CD4-positive, alpha-beta T cell treated with Interferon gamma for 1 hour (primary cell): ENCODE measurements at places on chromosomes 6 and 20.
A peak's percentile ranks its signal among the peaks of the same experiment; 100 is the strongest.

GRCh38 chr6:40997234-40997957 is 41.6 kb downstream of the UNC5CL start:
- DNase-seq = no peak

DNA sequence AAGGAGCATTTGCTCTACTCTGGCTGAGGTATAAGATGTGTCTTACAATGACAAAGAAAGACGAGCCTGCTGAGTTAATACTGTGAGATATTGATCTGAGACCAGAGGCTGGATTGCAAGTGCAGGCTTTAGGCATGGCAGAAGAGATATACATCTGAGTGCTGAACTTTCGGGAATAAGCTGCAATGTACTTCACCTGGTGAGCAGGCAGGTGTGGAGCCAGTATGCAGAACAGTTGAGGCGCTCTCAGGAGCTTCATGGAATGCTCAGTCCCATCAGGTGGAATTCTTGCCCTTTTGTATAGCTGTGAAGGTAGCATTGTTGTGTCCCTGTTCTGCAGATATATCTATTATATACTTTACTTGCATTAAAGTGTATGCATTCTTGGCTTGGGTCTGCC is 179.3 kb upstream of the RIMS1 start:
- no peak for DNase-seq

GRCh38 chr6:43806043-43806757 is 36.2 kb downstream of the VEGFA start:
- no peak for DNase-seq

DNA sequence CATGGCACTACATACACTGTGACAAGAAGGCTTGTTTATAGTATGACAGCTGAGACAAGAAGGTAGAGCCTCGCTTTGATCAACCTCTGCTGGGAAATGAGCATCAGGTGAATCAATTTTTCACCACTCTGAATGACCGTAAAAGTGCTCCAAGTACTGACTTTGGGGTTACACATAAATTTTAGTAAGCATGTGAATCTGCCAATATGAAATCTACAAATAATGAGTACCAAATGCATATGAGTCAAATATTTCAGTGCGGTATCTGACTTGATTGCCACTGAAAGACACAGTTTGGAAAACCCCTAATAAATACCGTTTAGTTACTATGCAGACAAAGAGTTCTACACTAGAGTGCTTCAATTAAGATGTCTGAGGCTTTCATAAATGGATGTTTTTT is 77.8 kb downstream of the ATG5 start:
- no peak for DNase-seq

- peak; percentile 53 for DNase-seq
These were observed 1.7 kb downstream of the TNF start for GRCh38 chr6:31576897-31577578.

- DNase-seq = no peak
These were observed 97.1 kb upstream of the CEP85L start for GRCh38 chr6:118748311-118749062.

DNA sequence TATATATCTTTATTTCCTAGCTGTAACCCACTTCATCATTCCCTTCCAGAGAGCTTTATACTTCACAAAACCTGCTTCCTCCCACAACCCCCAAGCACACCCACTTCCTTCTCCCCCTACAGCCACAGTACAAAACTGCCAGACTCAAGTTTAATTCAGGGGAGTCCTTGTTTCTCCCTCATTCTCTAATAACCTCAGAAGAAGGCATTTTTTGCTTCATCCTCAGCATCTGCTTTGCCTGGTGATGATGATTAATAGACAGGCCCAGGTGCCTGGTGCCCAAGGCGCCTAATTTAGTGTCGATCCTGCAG is 414.3 kb downstream of the KIF16B start:
- no peak for DNase-seq

- DNase-seq = no peak
These were observed 1.3 kb downstream of the DIDO1 start for GRCh38 chr20:62925076-62925419.

GRCh38 chr20:2671977-2672376 is 8.0 kb upstream of the IDH3B start:
- DNase-seq = no peak

- no peak for DNase-seq
These were observed 42.9 kb downstream of the GRM1 start for GRCh38 chr6:146071781-146072180.
